ENCODE measurements at places on chromosomes 3 and 15. TPM values are rescaled to one million over a fixed set of nuclear protein-coding genes. Genes with fewer than 3 reads are reported as not detected.

Gene CCR8
- not detected for total RNA-seq

Gene CADM2
- total RNA-seq, result 0.76 TPM

Gene CCR9
- total RNA-seq, result not detected

Gene FAM240A
- total RNA-seq, result not detected

Gene CCDC54
- total RNA-seq, result not detected

Gene ALPK3
- total RNA-seq, result 132 TPM

Gene ADPRH
- 10.1 TPM for total RNA-seq

Gene SSUH2
- 1.0 TPM for total RNA-seq

Gene PLCB2
- total RNA-seq, result 8.2 TPM

Gene METTL6
- total RNA-seq, result 6.8 TPM

Gene NGLY1
- total RNA-seq, result 35.9 TPM

Gene CLDN11
- 2.7 TPM for total RNA-seq

Gene KCNAB1
- 3.7 TPM for total RNA-seq

Measured in Right ventricle myocardium inferior (tissue), 1 donor.